M059J (cell line): ENCODE measurements at places on chromosomes 3 and 15. TPM values are rescaled to one million over a fixed set of nuclear protein-coding genes. Genes with fewer than 3 reads are reported as not detected.

The CALML4 gene
- total RNA-seq = 1.5 and 1.8 TPM in 2 replicates

The HRH1 gene
- 13.9 and 21.8 TPM in 2 replicates for total RNA-seq

The AGBL1 gene
- total RNA-seq = not detected in 2 replicates

The THAP10 gene
- total RNA-seq = 4.5 and 6.6 TPM in 2 replicates

The DUOXA2 gene
- total RNA-seq = 0.05 TPM in 1 of 2 replicates, not detected in the other

The SUCLG2 gene
- total RNA-seq = 26.3 and 28.7 TPM in 2 replicates

The OR5H1 gene
- total RNA-seq = not detected in 2 replicates

The TAGLN3 gene
- total RNA-seq = 1.6 and 3.2 TPM in 2 replicates

The MNS1 gene
- total RNA-seq = 3.4 and 5.6 TPM in 2 replicates

The CHRNA7 gene
- total RNA-seq = 1.8 and 2.0 TPM in 2 replicates
